CD4-positive, alpha-beta T cell treated with Interleukin-12 subunit alpha and Interleukin-12 subunit beta, for 1 hour (primary cell): ENCODE measurements at places on chromosomes 2 and 18.
A peak's percentile ranks its signal among the peaks of the same experiment; 100 is the strongest.

DNA sequence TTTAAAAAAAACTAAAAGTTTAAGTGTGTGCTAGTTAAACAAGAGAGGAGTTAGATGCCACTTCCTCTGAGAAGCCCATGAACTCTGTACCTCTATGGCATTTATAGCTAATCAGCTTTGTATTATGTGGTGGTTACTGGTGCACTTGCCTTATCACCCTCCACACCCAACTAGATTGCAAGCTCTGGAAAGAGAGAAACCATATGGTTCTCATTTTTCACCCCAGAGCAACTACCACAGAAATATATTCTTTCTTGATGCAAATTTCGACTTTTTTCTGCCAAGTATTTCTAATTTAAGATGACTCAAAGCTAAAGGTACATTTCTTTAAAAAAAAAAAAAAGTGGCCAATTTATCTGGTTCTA, 24.2 kb downstream of the RAPH1 start:
- no peak for DNase-seq

- DNase-seq: no peak
These were observed 26.7 kb downstream of the CYP27C1 start for GRCh38 chr2:127193164-127193966.

DNA sequence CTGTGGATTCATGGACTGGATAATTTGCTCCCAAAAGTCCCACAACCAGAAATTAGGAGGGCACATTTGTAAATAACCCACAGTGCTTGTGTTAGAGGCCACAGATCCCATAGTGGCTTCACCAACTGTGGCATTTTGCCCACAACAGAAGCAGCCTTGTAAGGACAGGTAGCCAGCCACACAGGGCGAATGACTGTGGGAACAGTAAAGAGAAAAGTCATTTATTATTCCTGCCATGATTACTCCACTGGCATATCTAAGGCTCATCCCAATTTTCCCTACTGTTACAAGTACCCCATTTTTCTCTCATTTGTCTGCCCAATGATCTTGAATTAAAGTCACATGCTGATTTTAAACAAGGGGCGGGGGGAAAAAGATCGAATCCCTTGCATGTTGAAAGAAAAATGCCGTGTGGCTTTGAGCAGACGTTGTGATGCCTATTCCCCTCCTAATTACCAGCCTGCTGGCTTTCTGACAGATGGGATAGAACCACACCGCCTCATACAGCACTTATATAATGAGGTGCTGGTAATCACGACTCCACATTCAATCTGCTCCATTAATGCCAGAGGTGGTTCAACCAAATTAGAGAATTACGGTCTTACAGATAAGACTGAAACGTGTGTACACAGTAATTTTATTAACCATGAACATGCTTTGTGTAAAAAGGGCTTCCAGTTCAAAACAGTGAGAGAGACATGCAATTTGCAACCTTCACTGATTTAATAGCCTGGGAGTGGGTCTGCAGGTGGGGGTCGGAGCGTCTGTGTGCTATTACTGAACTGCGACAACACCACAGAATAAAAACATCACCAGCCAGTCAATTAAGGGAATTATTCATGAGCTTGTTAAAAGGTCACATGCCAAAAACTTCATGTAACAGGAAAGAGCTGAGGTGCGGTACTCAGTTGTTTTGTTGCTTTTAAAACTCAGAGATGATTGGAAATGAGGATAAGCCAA, 196.0 kb downstream of the TMEM163 start:
- DNase-seq: no peak

DNA sequence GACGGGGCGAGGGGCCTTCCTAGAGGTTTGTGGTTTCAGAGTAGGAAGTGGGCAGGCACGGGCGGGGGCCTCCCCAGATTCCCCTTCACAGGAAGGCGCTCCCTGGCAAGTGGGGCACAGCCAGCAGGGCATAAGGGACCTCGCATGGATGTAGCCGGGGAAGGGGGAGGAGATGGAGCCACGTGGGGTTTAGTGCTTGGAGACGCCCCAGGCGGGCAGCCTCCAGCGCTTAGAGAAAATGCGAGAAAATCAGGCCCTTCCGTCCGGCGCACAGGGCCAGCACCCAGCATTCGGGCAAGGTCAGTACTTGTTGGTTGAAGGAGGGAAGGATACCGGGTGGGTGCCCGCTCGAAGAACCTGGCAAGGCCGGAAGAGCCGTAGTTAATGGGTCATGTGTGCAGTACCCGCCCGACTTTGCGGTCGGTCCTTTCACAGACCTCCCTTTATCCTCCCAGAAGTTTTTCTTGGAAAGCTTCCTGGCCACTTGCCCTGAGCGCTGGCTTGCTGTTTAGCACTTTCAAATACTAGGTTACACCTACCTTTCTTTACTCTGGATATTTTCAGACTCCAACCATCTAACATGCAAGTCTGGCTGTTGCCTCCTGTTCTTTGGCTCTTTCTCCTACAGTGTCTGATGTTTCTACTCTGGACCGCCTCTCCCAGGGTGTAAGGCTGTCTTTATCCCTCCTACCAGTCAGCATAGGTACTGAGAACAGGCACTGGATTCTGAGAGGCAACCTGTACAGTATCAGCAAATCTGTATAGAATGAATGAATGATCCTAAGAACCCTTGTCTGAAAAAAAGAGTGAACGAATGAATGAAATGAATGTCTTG, 78.1 kb downstream of the CIB4 start:
- no peak for DNase-seq

DNA sequence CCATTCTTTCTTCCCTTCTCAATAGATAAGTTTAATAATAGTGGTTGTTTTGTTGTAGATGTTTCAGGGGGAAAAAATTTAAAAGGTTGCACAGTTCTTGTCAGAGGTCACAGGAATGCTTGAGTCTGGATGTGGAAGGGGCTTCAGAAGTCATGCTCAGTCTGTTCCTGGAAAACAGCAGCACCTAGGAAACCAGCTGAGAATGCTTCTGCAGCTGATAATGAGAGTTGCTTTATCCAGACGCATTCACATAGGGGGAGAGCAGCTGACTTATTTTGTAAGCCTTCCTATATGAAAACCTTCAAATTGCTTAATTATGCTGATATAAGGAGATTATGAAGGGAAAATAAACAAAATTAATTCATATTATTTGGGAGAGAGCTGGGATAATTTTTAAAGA, 235.5 kb downstream of the GULP1 start:
- no peak for DNase-seq

GRCh38 chr2:168552450-168552856, 96.4 kb downstream of the CERS6 start:
- DNase-seq: no peak

- no peak for DNase-seq
These were observed 6.6 kb downstream of the NEMP2 start for GRCh38 chr2:190527918-190528317.

- DNase-seq: no peak
These were observed 11.0 kb upstream of the OSR1 start for GRCh38 chr2:19369341-19369955.

DNA sequence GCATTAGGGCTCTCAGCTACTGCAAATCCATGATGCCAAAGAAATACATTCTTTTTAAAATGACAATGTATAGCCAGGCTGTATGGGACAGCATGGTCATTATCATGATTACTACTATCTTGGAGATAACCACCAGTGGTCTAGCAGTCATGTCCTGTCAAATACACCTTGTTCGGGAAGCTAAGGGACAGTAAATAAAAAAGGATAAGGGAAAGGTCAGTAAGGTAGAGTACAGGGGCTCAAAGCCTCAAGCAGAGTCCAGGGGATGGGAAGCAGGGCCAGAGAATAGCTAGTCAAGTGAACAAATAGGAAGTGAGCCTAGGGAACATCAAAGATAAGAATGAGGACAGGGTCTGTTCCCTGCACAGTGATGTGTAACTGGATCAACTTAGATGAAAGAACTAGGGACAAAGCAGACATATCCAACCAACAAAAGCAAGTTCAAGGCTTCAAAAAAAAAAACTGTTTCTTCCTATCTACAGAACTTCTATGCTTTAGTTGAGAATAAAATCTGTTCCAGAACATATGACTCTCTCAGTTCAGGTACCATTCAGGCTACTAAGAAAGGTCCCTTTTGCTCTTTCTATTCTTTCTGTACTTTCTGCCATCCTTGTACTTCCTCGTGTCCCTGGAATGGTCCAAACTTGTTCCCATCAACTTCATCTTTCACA, 62.9 kb upstream of the EHBP1 start:
- DNase-seq: no peak

DNA sequence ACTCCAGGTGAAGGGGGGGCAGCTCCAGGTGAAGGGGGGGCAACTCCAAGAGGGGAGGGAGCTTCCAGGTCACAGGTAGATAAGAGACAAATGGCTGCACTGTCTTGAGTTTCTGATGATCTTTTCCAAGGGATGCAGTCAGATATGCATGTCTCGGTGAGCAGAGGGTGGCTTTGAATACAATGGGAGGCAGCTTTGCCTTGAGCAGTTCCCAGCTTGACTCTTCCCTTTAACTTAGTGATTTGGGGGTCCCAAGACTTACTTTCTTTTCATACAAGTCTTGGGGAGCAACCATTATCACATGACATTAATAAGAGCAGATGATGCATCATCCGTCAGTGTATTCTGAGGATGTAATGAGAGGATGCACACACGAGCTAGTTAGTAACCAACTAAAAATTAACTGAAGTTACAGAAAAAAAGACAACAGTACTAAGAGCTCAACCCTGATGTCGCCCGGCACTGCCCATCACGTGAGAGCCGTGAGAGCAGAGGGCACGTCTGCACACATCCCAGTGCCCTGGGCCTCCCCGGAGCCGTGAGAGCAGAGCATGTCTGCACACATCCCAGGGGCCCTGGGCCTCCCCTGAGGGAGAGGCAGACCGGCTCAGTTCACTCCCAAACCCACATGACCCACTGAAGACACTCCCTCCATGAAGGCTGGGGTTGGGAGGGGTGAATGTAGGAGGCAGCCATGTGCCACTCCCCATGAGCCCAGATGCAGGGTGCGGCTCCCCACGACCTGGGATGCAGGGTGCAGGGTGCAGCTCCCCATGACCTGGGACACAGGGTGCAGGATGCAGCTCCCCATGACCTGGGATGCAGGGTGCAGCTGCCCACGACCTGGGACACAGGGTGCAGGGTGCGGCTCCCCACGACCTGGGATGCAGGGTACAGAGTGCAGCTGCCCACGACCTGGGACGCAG, 39.4 kb downstream of the PXDN start:
- no peak for DNase-seq

GRCh38 chr2:107582487-107582886, 244.2 kb upstream of the RGPD4 start:
- DNase-seq: no peak

DNA sequence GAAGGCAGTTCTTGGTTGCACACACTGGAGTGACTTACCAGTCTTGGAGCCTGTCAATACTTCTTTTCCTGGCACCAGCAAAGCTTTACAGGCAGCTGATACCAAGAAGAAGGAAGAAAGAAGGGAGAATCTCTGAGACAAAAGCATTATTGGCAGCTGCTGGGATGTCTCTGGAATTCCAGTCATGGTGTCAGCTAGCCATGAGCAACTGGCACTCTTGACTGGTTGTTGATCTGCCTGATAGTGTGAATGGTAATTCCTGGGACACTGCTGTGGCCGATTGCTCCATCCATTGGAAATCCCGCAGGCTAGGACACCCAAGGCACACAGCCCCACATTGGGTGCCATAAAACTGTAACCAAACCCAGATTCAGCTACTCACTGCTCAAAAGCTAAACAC, 17.8 kb upstream of the SPAG16 start:
- no peak for DNase-seq

DNA sequence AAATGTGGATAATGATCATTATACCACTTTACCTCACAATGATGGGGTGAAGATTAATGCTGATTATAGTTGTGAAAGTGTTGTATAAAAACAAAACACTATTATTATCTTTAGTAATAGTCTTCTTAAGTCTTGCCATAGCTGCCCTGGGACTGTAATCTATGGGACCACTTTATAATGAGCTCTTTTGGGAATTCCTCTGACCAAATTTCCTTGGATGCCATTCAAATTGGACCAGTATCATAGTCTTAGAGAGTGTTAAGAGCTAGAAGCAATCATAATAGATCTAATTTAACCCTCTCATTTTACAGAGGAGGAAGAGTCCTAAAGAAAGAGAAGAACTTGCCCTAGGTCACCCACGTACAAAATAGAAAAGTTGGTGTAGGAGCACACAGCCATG, 457.7 kb upstream of the SLC14A2 start:
- DNase-seq: no peak

DNA sequence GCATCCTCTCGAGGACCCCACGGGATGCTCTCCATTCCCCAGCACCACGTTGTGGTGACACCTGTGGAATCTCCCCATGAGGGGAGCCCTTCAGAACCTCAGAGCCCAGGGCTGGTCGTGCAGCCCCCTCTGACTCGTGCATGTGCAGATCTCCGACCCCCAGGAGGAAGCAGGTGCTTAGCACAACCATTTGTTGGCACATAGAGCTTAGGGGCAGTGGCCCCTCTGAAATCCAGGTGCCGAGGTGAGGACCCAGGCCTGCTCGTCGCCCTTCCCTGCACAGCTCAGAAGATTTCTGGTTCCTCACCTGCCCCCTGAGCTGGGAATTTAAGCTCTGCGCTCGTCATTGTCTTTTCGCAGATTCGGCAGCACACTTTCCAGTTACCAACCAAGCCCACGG, 1.3 kb upstream of the OTOS start:
- DNase-seq: no peak

- DNase-seq: no peak
These were observed 39.8 kb downstream of the IWS1 start for GRCh38 chr2:127486247-127487058.

- no peak for DNase-seq
These were observed 338.0 kb downstream of the BCL11A start for GRCh38 chr2:60215386-60215901.

- DNase-seq: no peak
These were observed 449.6 kb downstream of the PLCL1 start for GRCh38 chr2:198253995-198254394.

GRCh38 chr2:190344276-190344827, 963 bp downstream of the INPP1 start:
- DNase-seq: peak; percentile 23

DNA sequence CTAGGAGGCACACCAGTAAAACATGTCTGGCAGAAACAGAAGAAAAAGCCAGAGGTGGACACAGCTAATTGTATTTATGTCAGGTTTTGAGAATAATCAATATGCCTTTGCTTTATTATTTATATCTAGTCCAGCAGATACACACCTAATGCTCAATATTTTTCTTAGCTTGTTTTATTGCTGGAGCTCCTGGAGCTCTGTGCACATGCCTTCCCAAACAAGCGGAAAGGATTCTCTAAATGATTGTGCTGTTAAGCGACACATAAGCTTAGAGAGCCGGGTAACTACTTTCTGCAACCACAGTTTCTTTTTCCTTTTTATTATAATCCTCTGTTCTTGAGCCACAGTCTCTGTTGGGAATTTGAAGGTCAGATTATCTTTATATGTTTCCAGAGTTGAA, 177.3 kb upstream of the ST6GAL2 start:
- no peak for DNase-seq

DNA sequence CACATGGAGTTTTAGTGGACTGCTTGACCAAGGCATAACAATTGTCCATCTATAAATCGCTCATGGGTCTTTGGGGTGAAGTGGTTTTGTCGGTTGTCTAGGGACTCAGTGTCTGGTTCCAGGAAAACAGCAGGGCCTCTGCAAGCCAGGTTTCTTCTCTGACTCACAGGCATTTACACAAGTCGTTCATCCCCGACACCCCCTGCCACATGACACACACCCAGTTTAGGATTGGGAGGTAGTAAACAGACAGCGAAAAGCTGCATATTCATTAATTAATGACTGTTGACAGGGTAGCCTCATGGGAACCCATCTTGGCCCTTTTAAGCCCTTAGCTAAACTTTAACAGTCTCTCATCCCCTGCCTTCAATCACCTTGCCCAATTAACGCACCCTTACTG, 194.8 kb upstream of the ACVR2A start:
- no peak for DNase-seq
